ENCODE measurements at places on chromosomes 4 and X.
A peak's percentile ranks its signal among the peaks of the same experiment; 100 is the strongest.

- DNase-seq, result no peak
Observed at GRCh38 chr4:69896530-69897116, 34.2 kb upstream of the CSN1S1 start.

GRCh38 chrX:3075959-3076358 lies 34.7 kb downstream of the ARSF start:
- no peak for DNase-seq

GRCh38 chr4:151169900-151170299 lies 70.5 kb downstream of the RPS3A start:
- no peak for DNase-seq

DNA sequence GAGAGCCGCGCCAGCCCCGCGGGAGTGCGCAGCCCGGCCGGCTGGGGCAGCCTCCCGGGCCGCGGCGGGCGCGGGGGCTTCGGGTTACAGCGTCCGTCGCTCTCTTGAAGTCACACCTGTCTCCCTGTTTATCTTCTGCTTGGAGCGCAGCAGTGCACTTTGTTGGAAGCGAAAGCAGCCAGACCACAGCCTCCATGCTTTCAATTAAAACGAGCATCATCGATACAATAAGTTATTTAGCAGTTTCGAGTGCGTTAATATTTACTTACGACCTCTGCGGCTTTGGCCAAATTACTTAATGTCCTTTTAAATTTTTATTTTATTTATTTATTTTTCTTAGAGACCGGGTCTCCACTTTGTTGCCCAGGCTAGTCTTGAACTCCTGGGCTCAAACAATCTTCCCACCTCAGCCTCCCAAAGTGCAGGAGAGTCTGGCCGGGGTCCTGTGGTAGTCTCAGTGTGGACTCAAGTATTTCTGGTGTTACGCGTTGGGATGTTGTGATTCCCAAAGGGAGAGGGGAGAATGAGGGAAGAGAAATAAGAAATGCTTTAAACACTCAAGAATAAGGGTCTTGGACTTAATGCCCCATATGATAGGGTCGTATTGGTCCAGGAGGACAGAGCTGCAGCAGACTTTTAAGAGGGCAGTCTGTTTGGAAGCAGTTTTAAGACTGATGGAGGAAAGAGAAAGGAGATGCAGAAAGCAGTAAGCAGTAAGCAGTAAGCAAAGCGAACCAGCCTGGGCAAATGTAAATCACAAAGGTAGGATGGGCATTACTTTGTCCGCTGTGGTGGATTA lies 504 bp upstream of the PDLIM3 start:
- no peak for DNase-seq

DNA sequence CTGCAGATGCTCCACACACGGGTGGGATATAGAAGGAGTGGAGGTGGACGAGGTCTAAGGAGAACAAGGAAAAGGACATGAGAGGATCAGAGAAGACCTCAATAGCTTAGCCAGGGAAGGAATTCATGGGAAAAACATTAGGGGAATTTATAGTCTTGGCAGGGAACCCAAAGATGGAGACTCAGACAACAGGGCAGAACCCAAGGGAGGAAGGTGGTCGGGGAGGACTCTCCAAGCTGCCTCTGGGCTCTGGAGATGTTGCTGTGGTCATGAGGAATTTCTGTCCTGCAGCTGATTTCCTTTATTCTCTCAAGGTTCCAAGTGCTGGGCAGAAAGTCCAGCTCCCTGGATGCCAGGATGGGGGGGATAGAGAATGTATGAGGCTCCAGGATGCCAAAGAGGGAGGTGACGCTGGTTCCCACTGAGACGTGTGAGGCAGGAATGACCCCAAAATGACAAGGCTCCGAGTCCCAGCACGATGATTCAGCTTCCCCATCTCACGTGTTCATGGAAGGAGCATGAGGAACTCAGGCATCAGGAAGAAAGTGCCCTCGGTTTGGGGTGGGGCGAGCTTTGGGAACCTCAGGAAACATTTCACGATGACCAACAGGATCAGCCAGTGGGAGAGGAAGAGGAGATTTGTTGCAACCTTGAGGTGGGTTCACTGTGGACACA lies 57.0 kb upstream of the PPP2R3B start:
- no peak for DNase-seq

DNA sequence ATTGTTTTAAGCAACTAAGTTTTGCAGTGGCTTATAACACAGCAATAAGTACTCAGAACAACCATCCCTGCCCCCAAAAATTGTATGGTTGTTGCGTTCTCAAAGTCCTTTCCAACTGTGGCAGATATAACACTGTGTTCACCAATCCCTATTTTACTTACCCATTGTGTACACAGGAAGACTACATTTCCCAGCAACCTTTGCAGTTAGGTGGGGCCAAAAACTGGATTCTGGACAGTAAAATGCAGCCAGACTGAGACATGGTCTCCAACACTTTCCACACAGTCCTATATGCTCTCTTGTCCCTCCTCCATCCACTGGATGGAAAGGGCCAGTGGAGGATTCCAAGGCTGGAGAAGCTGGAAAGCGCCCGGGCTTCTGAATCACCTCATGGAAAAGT lies 523.6 kb downstream of the BCOR start:
- DNase-seq, result no peak

- DNase-seq, result no peak
Observed at GRCh38 chr4:56288663-56289062, 98.6 kb downstream of the AASDH start.

DNA sequence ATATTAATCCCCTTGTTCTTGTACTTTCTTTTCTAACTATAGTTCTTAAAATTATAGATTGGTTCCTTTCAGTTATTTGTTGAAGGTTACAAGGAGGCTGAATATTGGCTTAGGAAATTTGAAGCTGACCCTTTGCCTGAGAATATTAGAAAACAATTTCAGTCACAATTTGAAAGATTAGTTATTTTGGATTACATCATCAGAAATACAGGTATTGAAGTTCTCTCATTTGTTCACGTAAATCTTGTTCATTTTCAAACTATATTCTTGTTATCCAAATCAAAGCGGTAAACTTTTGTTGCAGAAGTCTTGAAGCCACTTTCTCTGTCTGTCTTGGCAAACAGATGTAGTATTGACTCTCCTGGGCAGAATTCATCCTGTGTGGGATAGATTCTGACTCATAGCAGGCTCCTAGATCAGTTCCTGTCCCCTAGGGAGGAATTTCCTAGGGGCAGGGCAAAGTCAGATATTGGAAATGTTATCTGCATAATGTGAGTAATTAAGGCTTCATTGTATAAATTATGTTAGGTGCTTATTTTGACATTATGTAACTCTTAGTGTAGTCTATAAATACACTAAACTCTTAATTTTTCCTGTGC lies 25.2 kb downstream of the PI4K2B start:
- no peak for DNase-seq

DNA sequence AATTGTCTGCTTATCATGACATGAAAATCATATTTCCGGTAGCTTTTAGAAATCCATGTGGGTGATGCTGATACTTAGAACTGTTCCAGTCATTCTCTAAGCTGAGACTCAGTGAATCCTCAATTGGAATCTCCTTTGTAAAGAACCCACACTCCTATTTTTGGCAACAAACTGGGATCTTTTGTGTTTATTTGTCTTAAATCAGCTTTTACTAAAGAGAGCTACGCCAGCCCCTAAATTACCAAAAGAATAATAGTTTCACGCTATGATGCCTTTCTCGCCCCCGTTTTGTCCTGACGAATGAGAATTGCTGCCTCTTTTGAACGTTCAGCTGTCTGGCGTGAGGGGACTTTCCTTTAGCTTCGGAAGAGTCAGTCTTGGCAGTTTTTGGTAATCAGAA lies 195.9 kb downstream of the SHOX start:
- DNase-seq, result no peak

DNA sequence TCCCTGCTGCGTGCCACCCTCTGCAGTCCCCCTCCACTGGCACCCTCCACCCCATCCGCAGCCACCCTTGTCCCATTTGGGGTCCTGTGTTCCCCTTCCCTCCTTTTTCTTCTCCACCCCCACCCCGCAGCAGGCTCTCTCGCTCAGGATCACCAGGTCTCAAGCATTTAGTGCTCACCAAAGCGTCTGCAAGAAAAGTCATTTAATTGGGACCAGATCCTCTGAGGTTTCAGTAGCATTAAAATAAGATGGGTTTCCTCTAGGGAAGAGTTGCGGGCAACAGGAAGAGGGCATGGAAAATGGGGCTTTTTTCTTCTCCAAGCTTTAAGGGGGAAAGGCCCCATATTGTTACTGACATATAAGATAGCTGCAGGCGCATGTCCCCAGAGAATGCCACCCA lies 4.9 kb upstream of the HAUS7 start:
- DNase-seq, result no peak

DNA sequence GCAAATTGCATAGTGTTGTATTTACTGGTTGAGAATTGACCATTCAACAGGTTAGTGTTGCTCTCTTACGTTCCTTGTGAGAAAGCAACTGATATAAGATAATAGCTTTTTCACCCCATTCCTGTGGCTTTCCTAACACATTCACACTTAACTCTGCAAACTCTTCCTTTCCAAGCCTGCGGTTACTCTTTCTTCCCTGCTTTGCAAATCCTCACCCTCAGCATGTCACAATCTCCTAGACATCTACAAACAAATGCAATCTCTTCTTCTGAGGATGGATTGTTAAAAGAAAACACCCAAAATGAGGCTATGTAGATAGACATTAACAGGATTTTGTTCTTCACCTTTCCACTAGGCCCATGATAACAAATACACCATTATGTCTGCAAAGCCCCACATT lies 771.7 kb upstream of the PCDH7 start:
- no peak for DNase-seq

DNA sequence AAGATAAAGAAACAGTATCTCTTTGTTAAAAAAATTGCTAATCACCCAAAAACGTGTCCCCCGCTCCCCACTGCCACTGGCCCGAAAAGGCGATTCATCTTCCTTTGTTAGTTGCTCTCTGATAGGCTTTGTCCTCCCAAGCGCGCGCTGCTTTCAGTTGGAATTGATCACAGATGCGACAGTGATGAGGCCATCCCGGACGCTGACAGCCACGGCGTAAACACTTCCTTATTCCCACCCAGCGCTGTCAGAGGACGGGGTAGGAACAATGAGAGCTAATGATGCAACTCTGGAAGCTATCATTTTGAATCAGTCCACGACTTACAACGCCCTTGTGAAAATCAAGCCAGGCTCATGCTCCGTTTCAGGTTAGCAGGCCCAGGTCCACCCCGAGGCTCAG lies 21.4 kb downstream of the SOD3 start:
- DNase-seq, result no peak

- DNase-seq, result no peak
Observed at GRCh38 chr4:73730867-73731266, 9.5 kb upstream of the CXCL8 start.

DNA sequence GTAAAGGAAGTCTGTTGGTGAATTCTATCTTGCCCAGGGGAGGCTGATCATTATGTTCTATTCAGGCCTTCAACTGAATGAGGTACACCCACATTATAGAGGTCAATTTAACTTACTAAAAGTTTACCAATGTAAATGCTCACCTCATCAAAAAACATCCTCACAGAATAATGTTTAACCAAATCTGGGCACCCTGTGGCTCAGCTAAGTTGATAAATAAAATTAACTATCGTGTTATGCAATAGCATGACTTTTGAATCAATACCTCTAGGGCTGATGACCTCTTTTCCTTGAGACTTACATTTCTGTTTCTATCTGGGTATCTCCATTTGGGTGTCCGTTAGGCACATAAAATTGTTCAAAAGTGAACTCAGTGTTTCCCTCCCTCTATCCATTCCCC lies 203.1 kb downstream of the TEX13C start:
- no peak for DNase-seq

- DNase-seq, result no peak
Observed at GRCh38 chr4:13306356-13306755, 177.8 kb downstream of the RAB28 start.

DNA sequence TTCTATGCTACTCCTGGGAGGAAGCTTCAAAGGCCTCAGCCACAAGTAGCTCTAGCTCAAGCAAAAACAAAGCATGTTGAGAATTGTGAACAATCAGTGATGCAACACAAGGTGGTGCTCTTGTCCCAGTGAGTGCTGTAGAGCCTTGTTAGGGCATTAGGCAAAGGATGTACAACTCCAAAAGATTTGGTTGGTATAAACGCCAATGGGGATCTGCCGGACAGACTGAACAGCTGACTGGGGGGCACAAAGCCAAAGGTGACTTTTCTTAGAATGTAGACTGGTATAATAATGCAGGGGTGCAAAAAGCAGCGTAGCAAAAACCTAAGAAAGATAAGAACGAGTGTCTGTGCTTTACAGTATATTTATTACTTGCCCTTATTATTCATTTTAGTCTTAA lies 62.6 kb upstream of the ALB start:
- peak; percentile 2 for DNase-seq

DNA sequence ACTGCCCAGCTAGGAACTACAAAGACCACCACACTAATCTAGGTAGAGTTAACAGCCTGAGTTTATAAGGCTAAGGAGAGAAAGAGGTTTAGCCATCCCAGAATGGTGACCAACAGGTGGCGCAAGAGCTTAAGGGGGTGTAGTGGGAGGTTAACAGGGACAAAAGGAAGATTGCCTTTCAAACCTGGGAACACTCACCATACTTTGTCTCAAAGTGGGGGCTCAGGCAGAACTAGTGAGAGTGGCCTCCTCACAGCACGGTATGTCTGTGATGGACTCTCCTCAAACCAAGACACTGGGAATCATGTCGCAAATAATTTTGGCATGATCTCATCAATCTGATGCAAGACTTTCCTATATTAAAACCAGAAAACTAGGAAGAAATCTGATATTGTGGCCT lies 23.4 kb downstream of the CCNI start:
- peak; percentile 57 for DNase-seq

DNA sequence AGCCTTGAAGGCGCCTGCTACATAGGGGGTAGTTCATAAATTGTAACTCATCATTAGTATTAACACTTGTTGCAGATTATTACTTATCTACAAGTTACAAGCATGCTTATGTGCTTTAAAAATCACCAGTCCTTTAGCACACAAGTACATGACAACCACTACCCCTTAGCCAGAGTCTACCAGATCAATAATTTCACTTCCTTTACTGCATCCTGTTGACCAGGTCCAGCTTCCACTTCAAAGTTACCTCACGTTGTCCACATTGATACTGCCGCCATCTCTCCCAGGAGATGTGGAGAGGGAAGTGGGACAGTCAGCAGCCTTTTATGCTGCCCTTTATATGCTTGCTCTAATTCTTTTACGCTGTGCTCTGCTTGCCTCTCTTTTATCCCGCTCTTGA lies 231.3 kb upstream of the CXXC4 start:
- no peak for DNase-seq

GRCh38 chr4:174553828-174554227 lies 31.5 kb upstream of the HPGD start:
- no peak for DNase-seq

DNA sequence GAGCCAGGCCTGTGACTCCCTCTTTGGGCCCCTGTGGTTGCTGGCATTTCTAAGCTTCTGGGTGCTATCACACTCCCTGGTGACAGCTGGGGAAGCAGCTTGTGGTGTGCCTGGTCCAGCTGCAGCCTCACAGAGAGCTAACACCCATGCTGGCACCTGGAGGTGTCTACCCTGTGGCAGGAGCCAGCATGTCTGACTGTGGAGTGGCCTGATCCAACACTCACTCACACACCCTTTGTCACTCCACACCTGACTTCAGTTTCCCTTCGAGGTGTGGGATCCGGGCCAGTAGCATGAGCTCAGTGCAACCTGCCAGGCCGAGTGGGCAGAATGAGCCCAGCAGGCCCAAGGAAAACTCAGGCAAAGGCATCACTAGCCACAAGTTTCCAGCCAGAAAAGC lies 67.5 kb downstream of the TECRL start:
- DNase-seq, result no peak

GRCh38 chrX:46198858-46199257 lies 346.4 kb downstream of the ZNF674 start:
- no peak for DNase-seq

GRCh38 chr4:51894059-51894645 lies 51.2 kb downstream of the DCUN1D4 start:
- DNase-seq, result no peak

Measured in CD4-positive, alpha-beta T cell treated with Interleukin-4 for 1 hour (primary cell).